Activated CD8-positive, alpha-beta memory T cell treated with anti-CD3 and anti-CD28 coated beads for 1 hour (primary cell): ENCODE measurements at places on chromosomes 7 and 10.

- DNase-seq = no peak
These were observed 118.6 kb upstream of the PARD3 start for GRCh38 chr10:34933676-34934075.

- DNase-seq = no peak
These were observed 48.3 kb downstream of the PDGFA start for GRCh38 chr7:471191-471865.

DNA sequence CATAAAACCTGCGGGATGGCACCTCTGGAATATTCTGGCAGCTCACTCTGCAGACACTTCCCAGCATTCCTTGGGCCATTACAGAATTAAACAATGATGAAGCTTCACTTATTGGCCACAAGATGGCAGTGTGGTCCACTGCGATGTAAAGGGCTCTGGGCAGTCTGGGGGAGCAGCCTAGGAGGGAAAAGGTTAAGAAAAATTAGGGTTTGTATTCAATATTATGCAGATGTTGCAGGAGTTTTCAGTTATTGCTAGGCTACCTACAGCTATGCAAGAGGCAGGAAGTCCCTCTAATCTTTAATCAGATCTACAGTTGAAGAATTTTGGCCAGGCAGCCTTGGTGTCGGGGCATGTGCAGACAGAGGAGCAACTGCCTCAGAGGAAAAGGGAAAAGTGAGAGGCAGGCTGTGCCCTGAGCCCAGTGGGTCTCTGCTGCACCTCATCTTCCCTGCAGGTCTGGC lies 233.2 kb upstream of the PRSS1 start:
- no peak for DNase-seq

DNA sequence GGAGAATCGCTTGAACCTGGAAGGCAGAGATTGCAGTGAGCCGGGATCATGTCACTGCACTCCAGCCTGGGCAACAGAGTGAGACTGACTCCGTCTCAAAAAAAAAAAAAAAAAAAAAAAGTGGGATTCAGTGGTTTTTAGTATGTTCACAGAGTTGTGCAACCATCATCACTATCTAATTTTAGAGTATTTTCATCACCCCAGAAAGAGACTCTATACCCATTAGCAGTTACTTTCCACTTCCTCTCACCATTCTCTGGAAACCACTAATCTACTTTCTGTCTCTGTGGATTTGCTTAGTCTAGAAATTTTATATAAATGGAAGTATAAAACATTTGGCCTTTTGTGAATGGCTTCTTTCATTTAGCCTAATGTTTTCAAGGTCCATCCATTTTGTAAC lies 113.4 kb downstream of the ST7 start:
- no peak for DNase-seq

GRCh38 chr7:18873734-18874336 lies 243.6 kb downstream of the TWIST1 start:
- no peak for DNase-seq

- DNase-seq = no peak
These were observed 10.3 kb upstream of the KCNK18 start for GRCh38 chr10:117186832-117187615.

- DNase-seq = no peak
These were observed 59.4 kb upstream of the CCNY start for GRCh38 chr10:35276889-35277288.

DNA sequence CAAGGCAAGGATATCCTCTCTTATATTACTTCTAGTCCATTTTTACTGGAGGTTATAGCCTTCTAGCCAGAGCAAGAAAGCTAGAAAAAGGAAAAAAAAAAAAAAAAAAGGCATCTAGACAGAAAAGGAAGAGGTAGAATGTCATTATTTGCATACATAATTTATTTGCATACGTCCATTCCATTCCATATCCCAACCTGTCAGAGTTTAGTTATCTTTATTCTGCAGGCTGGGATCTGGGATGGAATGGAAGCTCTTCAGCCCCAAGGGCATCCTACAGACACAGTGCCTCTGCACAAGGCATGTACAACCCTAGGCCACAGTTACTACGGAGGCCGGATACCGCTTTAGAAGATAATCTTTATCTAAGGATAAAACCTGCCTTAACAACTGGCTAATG lies 9.6 kb downstream of the CH25H start:
- no peak for DNase-seq

- no peak for DNase-seq
These were observed 27.9 kb downstream of the BAIAP2L1 start for GRCh38 chr7:98372993-98373392.

DNA sequence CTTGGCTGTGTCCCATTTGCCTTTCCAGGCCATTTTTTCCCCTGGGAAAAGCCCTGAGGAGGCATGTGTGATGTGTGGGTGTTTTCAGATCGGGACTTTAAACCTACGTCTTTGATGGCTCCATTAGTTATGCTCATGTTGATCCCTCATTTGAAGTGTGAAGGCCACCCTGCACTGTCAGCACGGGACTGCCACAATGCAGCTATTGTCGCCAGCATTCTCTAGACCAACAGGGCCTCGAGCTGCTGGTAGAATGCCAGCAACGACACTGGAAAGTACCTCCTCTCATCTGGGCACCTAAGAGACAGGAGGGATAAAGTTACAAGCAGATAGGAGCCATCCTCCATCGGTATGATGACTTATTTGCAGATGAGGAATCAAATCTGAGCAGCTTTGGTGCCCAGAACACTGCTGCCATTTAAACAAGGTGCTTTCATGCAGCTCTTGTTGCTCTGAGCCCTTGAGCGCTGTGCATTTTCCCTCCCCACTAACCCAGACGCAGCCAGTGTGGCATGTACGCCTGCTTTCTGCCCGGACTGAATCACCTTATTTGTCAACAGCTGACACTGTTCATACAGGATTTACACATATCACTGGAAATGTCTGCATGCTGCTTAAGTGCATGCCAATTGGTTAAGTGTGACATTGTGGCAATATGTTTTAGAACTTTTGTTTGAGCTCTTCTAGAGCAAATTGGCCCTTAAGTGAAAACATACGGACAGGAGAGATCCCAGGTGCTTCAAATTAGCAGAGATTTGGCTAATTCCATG lies 175.0 kb upstream of the PITRM1 start:
- DNase-seq = no peak

- no peak for DNase-seq
These were observed 66.9 kb downstream of the GALNT17 start for GRCh38 chr7:71198887-71199286.

- DNase-seq = no peak
These were observed 156.6 kb downstream of the ADRA2A start for GRCh38 chr10:111233439-111233838.

DNA sequence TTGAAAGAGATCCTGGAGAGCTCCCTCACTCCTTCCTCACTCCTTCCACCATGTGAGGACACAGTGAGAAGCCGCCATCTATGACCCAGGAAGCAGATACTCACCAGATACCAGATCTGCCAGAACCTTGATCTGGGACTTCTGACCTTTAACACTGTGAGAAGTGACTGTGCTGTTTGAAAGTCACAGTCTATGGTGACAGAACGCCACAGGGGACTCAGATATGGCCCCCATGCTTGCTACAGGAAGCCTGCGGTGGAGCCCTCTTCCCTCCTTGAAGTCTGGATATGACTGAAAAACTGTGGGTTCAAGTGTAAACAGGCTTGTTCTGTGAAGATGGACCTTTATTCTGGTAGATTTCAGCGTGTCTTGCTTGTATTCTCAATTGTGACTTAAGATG lies 297.8 kb downstream of the KLF6 start:
- no peak for DNase-seq

DNA sequence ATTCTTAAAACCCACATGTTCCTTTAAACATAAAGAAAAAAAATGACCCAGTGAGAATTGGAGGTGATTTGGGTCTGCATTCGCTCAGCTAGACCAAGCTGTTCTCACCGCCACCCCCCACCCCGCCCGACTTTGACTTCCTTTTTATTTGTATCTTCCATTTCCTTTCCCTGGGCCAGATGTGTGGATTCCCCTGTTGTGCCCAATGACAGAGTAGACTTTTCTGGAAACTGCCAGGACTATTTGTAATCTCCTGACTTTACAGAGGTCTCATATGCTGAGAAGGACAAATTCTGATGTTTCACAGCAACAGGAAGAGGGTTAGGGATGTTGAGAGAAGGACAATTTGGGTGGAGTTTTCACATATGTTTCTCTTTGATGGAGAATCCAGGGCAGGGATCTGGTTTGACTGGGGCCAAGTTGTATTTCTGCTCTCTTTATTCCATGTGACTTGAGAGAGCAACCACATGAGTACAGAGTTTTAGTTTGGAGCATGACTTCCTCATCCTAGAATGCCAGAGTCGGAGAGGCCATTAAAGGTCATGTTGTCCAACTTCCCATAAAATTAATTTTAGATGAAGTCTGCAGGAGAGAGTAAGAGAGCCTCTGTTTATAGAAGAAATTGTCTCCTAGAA lies 1023.2 kb downstream of the LRMDA start:
- no peak for DNase-seq

- no peak for DNase-seq
These were observed 1.6 kb upstream of the ADARB2 start for GRCh38 chr10:1738950-1739349.

GRCh38 chr7:133354546-133355324 lies 101.9 kb downstream of the EXOC4 start:
- no peak for DNase-seq

GRCh38 chr7:94507962-94508361 lies 1.6 kb upstream of the CASD1 start:
- DNase-seq = no peak

GRCh38 chr10:74923556-74923955 lies 97.2 kb downstream of the KAT6B start:
- no peak for DNase-seq

- no peak for DNase-seq
These were observed 486 bp downstream of the CACNA2D1 start for GRCh38 chr7:82443036-82443546.

DNA sequence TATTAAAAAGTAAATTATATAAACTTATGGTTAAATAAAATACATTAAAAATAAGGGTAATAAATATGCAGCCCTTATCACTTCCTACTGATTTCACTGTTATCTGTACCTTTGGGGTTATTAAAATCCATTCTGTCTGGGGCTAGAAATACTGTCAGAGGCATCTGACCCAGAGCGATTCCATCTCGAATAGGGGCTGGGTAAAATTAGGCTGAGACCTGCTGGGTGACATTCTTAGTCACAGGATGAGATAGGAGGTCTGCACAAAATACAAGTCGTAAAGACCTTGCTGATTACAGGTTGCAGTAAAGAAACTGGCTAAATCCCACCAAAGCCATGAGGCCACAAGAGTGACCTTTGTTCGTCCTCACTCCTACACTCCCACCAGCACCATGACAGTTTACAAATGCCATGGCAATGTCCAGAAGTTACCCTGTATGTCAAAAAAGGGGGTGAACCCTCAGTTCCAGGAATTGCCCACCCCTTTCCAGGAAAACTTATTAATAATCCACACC lies 77.6 kb downstream of the COBL start:
- no peak for DNase-seq

DNA sequence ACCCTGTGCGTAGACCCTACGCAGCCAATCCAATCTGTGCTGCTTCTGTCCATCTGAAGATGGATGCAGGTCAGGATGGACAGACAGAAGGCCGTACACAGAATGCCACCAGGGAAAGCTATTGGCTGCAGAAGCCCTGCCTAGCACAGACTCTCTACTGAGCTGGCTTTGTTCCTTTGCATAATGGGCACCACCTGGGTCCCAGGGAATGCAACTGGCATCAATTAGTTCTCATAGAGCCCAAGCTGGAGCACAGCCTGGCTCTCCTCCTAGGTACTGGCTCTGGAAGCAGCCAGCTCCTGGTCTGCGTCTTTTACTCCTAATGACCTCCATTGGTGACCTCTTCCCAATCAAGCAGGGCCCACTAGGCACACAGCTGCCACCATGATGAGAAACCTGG lies 26.8 kb upstream of the CACUL1 start:
- no peak for DNase-seq

DNA sequence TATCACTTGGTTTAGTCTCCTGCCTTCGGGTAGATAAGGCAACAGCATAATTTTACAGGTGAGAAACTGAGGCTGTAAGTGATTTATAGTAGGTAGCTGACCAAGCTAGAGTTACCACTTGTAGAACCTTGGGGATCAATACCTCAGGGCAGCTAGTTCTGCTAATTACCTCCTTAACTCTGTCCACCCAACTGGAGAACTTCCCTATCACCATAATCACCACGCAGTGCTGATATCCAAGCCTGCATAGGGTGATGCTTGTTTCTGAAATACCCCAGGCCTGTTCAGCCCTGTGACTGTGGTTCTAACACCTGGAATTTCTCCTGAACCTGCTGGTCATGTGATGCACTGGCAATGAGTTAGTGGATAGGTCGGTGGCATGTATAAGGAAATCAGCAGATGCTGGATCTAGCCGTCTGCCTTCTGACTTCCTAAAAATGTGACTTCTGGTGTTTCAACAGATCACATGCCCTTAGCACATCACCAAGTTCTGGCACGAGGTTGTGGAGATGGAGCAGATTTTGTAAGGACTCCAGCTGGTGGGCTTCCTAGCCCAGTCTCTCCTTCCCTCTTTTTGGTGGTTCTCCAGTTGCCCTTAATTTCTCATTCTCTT lies 15.3 kb downstream of the PLAU start:
- no peak for DNase-seq

GRCh38 chr7:140402178-140402835 lies 1.6 kb upstream of the RAB19 start:
- no peak for DNase-seq

GRCh38 chr10:127755753-127756152 lies 18.8 kb downstream of the FOXI2 start:
- no peak for DNase-seq

DNA sequence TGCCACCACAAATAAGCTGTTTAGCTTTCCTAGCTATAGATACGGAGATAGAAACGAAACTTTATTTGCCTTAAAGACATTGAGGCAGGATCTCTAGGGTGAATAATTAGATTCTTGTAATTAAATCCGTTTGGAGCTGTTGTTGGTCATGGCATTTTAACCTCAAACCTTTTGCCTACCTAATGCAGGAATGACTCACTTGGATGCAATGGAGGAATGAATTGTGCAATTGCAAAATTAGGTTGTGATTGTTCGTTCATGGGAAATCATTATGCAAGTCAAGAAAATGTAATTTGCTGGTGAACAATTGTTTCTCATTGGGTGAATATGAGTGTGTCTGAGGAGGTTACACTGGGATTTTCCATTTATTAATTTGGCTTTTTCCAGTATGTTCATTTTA lies 703.5 kb downstream of the GATA3 start:
- no peak for DNase-seq
